NCI-H2029 (cell line): ENCODE measurements at places on chromosomes 6 and 20.

DNA sequence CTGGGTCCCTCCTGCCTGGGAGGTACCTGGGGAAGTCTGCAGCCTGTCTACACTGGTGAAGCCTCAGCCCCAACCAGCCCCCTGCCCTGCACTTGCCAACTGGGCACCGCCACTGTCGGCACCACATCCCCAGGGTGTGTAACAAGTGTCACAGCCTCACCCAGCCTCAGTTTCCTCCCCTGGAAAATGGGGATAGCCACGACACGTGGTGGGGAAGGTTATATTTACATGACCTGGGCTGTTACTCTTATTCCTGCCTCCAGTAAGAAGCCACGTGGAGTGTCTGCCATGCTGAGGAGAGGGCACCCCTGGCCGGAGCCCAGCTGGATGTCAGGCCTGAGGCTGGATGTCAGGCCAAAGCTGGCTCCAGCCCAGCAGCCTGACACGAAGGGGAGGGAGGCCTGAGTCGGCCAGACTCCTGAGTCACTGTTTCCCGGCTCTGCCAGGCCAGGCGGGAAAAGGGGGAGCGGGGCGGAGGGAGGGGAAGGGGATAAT lies 44.9 kb downstream of the SNAI1 start:
- no peak for DNase-seq

GRCh38 chr6:147190556-147190955 lies 13.7 kb upstream of the STXBP5 start:
- no peak for DNase-seq

GRCh38 chr6:113684382-113684901 lies 172.7 kb upstream of the MARCKS start:
- peak; percentile 65 for DNase-seq

GRCh38 chr20:56391037-56391436 lies 978 bp downstream of the AURKA start:
- no peak for DNase-seq

DNA sequence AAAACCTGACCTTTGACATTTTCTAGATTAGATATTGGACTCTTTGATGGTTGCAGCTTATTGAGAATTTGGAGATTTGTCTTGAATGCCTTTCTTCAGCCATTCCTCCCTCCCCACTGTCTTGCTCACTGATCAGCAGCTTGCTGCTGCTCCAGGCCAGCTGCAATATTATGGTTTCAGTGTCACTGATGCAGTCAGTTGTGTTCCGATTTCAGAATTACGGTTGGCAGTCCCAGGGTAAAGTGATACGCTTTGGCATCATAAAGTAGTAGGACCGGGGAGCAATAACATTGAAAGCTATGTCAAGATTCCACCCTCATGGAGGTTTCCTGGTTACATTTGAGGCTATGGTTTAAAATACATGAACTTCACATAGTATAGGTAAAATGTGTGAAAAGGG lies 152.6 kb downstream of the BCKDHB start:
- DNase-seq, result no peak

DNA sequence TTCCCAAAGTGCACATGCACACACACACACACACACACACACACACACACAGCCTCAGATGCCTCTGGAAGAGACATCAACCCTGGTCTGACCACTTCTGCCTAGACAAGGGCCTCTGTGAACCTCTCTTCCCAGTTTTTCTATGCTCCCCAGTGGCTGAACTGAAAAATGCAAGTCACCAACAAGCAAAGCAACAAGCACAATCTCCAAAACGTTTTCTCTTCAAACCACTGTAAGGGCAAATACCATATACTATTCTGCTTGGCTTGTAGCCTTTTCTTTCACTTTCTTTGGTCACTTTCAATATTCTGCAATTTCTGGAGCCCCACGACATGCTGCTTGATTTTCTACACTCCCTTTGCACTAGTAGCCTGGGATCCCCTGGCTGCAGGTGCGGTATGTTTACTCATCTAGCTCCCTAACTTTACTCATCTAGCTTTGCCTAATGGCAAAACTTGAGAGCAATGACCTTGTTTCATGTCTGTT lies 121.4 kb upstream of the DST start:
- DNase-seq, result no peak

GRCh38 chr6:132961610-132962009 lies 147.2 kb downstream of the RPS12 start:
- no peak for DNase-seq

DNA sequence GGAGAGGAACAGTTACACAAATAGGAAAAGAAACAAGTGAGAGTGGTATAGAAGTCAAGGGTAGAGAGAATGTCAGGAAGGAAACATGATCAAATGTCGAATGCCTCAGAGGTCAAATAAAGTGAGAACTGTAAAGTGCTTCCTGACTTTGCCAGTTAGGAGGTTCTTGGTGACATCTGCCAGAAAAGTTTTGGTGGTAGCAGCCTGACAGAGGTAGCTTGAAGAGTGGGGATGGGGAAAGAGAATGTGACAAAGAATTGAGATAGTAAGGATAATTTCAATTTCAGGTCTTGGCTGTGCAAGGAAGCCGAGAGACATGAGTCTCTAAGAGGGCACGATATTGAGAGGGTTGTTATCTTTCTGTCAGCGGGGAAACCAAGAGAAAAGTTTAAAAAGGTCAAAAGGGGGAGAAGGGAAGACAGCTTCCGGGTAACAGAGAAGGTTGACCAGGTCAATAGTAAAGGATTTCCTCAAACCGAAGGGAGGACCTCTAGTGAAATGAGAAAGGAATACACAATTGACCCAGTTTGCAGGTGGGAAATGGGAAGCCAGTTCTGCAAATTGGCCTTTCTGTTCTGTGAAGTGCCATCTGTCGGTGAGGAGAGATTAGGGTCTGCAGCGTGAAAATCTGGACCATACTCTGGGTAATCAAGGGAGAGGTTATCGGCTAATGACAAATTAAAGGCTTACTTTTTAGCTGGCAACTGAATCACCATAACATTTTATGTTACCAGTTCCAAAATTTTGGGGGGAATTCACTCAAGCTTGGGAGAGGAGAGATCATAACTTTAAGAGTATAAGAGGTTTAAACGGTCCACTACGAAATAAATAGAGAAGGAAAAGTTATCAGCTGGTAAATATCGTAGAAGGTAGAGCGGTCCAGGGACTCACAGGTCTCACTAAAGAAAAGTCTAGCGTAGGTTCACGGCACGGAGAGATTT lies 973 bp upstream of the BRD2 start:
- DNase-seq, result peak; percentile 6

GRCh38 chr20:48681873-48682426 lies 145.8 kb downstream of the PREX1 start:
- DNase-seq, result no peak

DNA sequence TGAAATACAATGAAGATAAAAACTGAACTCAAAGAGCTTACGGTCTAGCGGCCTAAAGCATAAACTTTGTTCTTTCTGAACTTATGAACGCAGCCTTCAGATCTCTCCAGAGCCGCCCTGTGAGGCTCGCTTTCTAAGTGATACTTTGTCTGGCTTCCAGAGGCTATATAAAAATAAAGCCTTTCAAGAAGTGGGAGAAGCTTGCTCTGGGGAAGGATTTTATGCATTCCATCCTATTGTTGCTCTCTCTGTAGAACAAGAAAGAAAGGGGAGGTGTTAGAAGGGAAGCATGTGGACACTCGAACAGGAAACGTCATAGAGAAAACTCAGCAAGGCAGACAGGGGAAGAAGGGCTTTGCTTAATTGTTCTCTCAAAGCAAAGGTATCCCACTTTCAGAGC lies 77.0 kb downstream of the TBX18 start:
- no peak for DNase-seq

- peak; percentile 96 for DNase-seq
Measured at GRCh38 chr6:170025341-170025911, 265.5 kb downstream of the DLL1 start.

- DNase-seq, result no peak
Measured at GRCh38 chr20:63589261-63590217, 15.5 kb upstream of the HELZ2 start.

GRCh38 chr6:17870300-17871188 lies 116.9 kb downstream of the KIF13A start:
- no peak for DNase-seq

- DNase-seq, result peak; percentile 30
Measured at GRCh38 chr20:52975029-52975732, 3.0 kb downstream of the TSHZ2 start.

DNA sequence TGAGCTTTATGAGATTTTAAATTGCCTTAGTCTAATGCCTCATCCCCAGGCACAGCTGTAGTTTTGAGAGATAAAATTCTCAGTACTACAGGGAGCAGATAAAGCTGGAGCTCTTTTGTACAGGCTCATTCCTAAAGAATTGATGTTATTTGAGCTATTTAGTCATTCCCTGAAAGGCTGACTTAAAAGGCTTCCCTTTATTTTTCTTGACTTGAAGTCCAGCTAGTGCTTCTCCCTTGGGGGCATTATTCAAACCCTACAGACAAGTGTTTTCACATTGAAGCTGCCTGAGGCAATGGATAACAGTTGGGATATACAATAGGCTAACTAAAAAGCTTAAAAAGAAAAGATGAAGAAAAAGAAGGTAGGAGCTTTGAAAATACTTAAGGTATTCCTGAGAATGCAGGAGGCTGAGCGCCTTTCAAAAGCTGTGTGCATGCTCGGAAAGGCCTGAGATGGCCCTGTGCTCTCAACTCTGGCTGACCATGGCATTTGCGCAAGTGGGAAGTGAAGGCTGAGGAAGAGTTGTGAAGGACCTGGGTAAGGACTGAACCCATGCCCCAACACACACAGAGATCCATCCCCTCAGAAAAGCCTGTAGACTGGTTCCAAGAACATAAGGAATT lies 315.1 kb downstream of the SMOC2 start:
- DNase-seq, result no peak

DNA sequence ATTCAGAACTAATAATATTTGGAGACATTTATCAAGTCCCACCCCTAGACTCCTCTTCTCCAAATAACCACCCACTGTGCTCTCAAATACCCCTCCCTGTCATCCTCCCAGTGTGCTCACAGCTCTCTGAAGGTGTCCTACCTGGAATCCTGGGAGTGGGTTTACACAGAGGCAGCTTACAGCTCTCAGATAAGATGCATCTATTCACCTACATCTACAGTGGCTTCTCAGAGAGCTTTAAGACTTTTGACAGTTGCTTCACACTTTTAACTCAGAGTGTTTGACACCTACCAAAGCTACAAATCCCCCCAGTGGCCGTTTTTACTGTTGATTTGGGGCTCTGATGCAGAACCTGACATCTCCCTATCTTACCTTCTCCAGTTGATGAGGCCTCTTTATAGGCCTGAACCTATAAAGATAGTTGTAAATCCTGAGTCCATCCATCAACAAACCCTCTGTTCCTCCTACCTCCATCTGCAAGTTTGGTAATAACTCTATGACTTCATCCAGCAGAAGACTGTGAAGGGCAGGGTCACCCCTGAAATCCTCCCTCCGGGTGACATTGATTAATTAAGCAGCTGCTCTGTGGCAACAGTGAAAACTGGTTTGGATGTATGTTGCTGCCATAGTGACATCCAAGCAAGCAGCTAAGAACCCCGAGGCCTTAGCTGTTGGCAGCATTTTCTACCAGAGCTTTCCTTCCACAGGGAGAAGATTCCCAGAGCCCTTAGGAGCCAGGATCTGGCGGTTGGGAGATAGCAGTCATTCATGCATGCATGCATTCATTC lies 226.1 kb upstream of the RREB1 start:
- no peak for DNase-seq

DNA sequence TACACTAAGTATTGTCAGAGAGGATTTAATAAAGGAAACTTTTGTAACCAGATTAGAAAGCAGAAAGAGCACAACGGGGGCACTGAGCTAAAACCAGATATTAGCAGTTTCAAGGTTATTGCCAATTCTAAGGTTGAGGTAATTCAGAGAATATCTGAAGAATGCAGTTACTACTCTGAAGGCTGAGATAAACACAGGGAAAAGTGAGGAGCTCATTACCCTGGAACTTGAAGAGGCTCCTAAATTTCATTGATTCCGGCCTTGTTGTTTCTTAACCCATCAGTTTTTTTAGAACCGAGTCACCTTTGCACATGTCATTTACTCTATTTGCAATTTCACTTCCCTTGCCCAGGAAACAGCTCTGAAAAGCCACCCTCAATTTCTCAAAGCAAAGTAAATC lies 72.4 kb upstream of the BTBD3 start:
- DNase-seq, result no peak

DNA sequence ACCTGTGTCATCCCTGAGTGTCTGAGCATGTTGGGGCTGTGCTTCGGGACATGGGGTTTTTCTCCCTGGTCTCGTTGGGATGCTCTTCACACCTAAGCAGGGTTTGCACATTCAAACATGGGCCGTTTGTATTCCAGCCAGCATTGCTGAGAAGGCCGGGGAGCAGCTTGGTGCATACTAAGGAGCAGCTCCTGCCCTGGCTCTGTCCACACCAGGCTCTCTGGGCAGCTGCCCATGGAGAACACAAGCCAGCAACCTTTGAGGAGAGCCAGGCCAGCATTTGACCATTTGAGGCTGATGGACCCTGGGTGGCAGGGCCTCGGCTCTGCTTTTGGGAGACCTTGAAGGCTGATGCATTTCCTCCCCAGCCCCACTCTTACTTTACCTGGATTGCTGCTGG lies 92.1 kb downstream of the PHACTR3 start:
- DNase-seq, result no peak

DNA sequence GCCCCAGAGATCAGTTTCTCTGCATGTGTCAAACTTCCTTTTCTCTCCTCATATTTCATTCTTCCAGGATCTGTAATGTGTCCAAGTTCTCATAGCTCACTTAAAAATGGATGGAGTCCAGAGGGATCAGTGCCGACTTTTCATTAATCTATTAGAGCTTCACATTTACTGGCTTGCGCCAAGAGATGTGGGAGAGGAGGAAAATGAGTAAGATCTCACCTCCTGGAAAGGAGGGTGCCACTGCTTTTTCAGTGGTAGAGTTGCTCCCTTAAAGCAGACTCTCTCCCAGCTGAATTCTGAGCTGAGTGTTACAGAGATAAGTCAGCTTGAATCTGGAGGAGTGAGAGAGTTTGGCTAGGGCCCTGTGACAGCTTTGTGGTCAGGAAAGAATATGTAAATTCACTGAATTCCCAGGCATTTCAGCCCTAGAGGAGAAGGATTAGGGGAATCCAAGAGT lies 175.9 kb downstream of the SOX4 start:
- no peak for DNase-seq

GRCh38 chr6:11702500-11703130 lies 76.0 kb downstream of the ADTRP start:
- no peak for DNase-seq

GRCh38 chr6:129936329-129937165 lies 75.4 kb upstream of the TMEM244 start:
- no peak for DNase-seq
